Cortex of kidney (tissue), 1 donor: ENCODE measurements at places on chromosomes 4 and X.

DNA sequence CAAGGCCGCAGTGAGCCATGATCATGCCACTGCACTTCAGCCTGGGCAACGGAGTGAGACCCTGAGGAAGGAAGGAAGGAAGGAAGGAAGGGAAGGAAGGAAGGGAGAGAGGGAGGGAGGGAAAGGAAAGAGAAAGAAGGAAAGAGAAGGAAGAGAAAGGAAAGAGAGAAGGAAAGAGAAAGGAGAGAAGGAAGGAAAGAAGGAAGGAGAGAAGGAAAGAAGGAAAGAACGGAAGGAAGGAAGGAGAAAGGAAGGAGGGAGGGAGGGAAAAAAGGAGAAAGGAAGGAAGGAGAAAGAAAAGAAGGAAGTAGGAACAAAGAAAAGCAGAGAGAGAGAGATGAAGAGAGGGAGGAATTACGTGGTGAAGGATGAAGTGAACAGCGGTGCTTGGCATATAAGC, 30.4 kb downstream of the PRPS1 start:
- no peak for DNase-seq

DNA sequence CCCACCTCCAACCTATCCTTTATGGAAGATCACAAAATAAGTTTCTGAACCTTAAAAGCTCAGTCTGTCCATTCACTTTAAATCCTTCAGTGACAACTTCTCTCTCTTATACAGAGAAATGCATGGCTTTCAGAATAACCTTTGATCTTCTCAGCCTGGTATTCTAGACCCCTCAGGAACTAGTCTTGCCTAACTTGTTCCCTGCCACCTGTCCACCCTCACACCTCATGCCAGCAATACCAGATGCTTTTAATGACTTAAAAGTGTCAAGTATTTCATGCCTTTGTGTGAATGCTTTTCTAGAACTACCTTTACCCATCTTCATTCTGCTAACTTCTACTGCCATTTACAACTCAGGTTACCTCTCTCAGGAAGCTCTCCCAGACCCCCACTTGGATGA, 7.4 kb downstream of the EXOC1L start:
- DNase-seq, result no peak

DNA sequence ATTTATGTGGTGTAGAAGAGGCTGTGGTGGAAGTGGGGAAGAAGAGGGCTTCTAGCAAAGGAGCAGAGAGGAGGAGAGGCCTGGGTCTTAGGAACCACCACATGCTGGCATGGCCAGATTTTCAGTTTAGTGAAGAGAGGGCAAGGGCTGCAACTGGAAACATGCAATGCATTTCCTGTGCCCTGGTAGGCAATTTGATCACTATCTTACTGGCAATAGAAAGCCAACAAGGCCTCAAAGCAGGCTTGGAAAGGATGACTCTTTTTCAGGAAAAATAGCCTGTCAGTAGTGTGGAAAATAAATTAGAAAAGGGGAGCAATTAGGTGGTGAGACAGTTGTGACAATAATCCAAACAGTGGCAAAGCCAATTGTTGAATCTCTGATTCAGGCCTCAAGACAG, 501.9 kb upstream of the ZFP42 start:
- no peak for DNase-seq

DNA sequence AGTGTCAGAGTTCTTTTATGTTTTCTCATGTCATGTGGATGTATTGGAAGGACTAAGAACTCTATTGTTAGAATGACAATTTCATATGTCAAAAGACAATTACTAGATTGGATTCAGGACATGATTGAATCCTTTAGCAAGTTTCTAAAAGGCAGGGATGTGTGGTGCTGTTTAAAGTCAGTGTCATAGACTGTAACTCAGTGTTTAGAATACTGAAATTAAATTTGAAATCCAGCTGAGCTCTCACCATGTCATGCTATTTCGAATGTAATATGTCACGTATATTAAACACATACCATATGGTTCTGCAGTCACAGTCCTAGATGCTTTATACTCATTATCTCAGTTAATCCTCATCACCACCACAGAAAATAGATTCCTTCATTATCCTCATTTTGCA, 7.8 kb downstream of the GUCY1B1 start:
- DNase-seq, result no peak

DNA sequence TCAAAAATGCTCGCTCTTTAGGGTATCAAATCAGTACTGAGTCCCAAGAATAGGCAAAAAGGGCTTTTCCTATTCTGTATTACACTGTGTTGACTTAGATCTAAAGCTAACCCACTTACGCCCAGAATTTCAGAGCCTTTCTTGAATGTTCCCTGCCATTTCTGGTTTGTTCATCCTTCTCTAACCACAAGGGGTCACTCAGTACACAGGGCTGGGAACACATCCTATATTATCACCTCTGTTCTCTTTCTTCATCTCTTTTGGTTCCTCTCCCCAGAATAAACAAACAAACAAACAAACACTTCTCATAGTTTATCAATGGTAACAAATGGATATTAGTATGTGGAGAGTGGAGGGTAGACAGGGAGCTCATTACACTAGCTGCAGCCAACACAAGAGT, 25.5 kb upstream of the MORC4 start:
- DNase-seq, result no peak

DNA sequence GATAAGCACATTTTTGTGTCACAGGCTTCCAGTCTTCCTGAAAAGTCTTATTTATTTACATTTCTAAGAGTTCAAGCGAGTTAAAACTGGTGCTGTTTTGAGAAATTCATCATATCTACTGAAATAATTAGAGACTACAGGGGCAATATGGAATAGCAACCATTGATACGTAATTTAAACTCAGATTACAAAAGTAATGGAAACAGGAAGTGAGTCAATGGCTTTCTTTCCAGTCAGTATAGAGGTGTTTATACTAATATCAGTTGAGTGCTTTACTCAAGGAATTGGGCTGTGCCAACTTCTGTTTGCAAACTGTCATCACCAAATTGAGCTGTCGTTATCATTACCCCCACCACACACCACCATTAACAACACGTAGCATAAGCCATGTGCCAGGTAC, 222.7 kb downstream of the COL25A1 start:
- DNase-seq, result no peak

DNA sequence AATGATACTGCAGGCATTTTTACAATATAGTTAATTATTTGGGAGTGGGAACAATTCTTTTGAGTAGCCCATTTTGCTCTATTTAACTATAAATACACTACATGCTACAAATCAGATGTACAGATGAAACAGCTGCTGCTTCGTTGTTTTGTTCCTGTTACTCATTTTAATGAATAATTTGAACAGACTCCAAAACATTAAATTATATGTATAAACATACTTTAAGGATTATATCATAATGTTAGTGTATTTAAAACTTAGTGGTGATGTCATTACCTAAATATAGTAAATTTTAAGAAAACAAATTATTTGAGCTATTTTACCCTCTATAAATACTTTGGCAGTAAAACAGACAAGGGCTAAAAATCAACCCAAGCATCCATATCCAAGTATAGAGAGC, 60.7 kb downstream of the GAB1 start:
- DNase-seq, result no peak

DNA sequence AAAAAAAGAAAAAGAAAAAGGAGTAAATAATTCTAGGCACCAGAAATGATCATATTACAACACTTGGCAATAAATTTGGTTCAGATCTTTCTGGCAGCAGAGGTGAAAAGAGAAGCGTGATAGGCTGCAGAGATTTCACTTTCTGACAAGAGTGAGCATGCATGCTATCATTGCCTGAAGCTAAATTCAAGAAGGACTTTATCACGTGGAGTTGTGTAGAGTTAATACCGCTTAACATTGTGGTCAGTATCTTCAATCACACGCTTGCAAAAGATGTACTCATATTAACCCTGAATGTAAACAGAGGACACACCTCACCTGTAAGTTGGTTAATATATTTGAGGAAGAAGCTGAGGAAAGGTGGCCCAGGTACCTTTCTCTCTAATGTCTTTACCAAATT, 31.4 kb upstream of the RBPJ start:
- no peak for DNase-seq

DNA sequence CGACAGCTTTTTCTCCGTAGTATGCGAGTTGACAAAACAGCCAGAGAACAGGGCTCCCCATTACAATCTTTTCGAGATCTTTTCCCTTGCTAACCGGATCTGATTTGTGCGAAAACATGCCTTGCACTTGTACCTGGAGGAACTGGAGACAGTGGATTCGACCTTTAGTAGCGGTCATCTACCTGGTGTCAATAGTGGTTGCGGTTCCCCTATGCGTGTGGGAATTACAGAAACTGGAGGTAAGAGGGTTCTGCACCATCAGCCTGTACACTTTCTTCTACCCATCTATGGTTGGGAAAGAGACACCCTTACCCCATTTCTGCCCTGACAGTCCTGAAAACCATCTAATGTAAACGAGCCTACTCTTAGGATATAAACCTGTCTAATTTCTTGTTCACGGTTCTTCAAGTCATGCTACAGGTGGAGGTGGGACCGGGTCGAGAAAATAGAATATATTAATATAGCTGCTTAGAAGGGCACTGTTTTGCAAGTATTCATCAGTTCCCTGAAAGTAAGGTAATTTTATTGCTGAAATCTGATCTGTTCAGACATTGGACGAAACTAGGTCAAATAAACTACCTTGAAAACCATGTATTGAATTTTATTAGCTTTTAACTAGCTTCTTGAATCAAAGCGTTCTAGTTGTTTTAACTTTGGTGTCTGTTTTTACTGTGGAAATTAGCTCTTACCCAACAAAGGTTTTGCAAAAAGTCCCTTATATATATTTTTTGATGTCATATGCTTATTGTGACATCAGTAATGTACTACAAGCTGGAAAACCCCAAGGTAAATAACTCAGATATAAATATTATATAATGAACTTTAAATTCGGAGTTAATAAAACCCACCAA, 869 bp downstream of the TMEM184C start:
- no peak for DNase-seq

GRCh38 chr4:133186210-133186609, 37.1 kb downstream of the PCDH10 start:
- no peak for DNase-seq

DNA sequence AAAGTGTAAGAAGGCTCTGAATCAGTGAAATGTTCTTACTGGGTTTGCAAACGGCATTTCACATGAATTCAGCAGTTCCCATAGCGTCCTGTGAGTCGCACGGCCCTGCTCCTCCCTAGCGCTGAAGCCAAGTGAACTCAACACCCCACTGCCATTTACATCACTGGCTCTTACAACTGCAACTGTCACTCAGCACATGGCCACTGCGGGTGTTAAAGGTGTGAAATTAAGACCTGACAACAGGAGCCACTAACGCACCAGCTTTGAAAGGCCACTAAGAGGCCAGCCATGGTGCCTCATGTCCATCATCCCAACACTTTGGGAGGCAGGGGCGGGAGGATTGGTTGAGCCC, 31.7 kb downstream of the RNF212 start:
- DNase-seq, result no peak

- DNase-seq, result no peak
These were observed 1027.6 kb upstream of the PRKX start for GRCh38 chrX:4741024-4741423.

- no peak for DNase-seq
These were observed 139.1 kb upstream of the ZIC3 start for GRCh38 chrX:137426695-137427425.

DNA sequence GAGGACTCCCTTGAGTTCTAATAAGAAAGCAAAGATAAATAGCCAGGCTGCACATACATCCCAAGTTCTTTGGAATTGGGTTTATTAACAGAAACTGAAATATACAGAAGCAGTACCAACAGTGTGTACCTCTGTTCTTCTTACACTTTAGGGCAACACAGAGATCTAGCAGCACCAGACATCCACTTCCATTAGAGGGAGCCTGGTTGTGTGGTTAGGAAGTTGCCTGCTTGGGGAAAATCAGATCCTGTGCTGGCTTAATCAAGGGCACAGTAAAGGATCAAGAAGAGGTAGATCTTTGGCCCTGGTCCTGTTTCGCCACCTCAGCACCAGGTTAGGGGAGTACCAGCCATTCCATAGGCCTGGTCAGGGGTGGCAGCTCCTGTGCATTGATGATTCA, 231.1 kb upstream of the ARHGAP24 start:
- DNase-seq, result no peak

- no peak for DNase-seq
These were observed 180.7 kb upstream of the MXRA5 start for GRCh38 chrX:3527166-3527565.

GRCh38 chr4:73895201-73896175, 26.3 kb downstream of the CXCL1 start:
- no peak for DNase-seq

- DNase-seq, result no peak
These were observed 74.3 kb downstream of the FRAS1 start for GRCh38 chr4:78131403-78131802.

GRCh38 chr4:2937146-2937857, 25.9 kb downstream of the NOP14 start:
- DNase-seq, result no peak

- no peak for DNase-seq
These were observed 268.1 kb upstream of the MAGEB2 start for GRCh38 chrX:29947225-29947624.

GRCh38 chr4:183342541-183343533, 20.6 kb upstream of the CLDN24 start:
- DNase-seq, result no peak

DNA sequence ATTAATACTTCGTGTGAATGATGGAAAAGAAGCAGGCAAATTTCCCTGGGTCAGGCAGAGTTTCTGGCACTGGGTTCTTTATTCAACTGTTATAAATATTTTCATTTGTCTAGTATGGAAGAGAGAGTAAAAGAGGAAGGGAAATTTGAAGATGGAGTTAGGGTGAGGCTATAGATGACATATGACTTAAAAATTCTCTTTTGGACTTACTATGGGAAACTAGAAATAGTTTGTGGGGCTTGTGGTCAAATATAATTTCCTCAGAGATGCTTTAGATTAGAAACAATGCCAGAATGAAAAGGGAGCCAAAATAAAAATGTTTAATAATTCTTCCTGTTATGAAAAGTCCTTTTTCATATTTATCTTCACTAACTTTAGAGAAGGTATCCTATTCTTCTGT, 103.2 kb downstream of the GC start:
- no peak for DNase-seq
